Cardiac muscle cell (in vitro differentiated cells and primary cell): ENCODE measurements at places on chromosomes 11 and 22. TPM values are rescaled to one million over a fixed set of nuclear protein-coding genes. Genes with fewer than 3 reads are reported as not detected.

GRCh38 chr11:27904358-27905055 is 203.4 kb downstream of the KIF18A start:
- DNase-seq, result no peak

- no peak for DNase-seq
Measured at GRCh38 chr22:47171441-47172221, 409.2 kb downstream of the TBC1D22A start.

DNA sequence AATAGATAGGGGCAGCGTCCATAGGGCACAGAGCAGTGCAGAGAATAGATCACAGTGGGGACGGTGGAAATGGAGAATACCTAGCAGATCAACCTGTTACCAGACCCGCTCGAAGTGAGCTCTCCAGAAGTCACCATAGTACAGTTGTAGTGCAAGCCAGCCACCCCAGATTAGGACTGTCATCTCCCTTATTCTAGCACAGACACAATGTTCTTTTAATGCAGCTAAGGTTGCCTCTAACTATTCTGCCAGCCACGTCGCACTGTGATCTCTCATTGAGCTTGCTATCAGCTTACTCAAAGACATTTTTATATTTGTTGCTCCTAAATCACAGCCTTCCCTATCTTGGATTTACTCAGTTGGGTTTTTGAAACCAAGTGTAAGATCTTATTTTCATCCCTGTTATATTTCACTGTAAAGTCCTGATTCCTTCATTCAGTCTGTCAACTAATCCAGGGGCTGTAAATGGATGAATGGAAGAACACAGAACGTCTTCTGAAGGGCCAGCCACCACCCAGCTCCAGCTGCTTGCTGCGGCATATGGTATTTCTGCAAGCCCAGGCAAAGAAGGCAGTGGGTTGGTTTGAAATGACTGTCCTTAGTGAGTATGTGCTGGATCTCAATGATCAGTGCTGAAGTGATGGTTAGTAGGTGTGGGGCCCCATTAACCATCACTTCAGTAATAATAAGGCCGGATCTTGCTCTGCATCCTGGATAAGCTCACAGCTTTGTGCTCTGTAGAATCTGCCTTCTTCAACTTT is 3.4 kb downstream of the PARVA start:
- DNase-seq, result no peak

- no peak for DNase-seq
Measured at GRCh38 chr11:35126879-35127581, 11.9 kb upstream of the CD44 start.

DNA sequence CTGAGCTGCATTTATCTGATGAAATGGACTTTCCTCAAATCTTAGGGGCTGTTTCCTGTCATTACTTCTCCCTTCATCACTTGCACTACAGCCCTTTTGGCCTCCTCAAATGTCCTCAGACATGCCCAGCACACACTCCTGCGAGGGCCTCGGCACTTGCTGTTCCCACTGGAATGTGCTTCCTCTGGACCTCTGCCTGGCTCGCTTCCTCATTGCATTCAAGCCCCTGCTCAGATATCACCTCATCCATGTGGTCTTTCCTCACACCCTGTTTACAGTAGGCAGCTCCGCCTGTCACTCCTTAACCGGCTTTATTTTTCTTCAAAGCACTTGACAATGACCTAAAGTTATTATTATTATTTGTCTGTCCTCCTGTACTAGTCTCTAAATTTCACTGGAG is 9.0 kb downstream of the NAT10 start:
- DNase-seq, result no peak

- peak; percentile 95 for DNase-seq
Measured at GRCh38 chr11:32478277-32478731, 43.0 kb upstream of the WT1 start.

CYB5R2 gene
- 2.1 and 4.1 TPM in 2 replicates for total RNA-seq

USP2 gene
- 28.3 and 39.0 TPM in 2 replicates for total RNA-seq

BARX2 gene
- total RNA-seq, result 0.11 and 0.36 TPM in 2 replicates

NTM gene
- total RNA-seq, result 0.32 and 1.1 TPM in 2 replicates

CECR2 gene
- 17.3 and 32.3 TPM in 2 replicates for total RNA-seq
